Astrocyte of the spinal cord (primary cell): ENCODE measurements at places on chromosomes 11 and 22.

DNA sequence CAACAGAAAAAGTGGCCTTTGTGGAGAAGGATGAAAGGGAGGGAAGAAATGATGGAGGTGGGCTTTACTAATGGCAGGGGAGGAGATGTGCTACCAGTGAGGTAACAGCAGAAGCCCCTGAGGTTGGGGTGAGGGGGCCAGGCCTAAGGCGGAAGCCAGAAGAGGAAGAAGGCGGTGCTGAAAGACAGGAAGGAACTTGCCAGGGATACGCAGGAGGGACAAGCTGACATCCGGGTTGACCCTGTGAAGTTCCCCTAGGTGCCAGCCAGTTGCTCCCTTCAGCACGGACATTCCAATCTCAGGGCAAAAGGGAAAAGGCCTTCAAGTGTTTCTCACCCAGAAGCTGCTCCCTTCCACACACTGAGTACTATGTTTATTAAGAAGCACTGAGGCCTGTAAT lies 2.3 kb upstream of the TIRAP start:
- DNase-seq, result no peak

DNA sequence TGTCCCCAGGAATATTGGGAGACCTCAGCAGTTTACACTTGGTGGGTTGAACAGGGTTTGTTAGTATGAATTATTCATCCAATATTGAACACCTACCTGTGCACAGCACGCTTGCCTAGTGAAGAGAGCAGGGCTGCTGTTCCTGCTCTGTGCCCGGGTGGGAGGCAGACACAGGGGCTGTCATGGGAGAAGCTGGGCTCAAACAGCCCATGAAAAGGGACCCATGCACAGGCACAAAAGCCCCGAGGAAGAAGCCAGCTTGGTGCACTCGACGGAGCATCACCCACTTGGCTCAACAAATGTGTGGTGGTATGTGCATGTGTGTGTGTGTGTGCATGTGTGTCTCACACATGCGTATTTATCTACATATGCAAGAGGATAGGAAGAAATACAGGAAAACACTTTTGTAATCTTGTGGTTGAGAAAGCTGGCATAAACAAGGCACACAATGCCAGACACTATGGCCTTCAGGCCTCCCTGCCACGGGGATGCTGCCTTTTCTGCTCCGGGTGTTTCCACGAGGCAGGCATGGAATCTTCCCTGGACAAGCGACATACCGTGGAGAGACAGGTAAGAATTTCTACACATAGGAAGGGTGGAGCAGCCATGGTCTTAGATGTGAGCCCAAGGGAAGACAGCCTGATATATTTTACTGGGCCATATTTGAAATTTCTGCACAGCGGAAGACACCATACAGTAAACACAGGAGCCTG lies 5.0 kb upstream of the APOBEC3A start:
- no peak for DNase-seq

- no peak for DNase-seq
These were observed 28.7 kb upstream of the BARX2 start for GRCh38 chr11:129346916-129347315.

DNA sequence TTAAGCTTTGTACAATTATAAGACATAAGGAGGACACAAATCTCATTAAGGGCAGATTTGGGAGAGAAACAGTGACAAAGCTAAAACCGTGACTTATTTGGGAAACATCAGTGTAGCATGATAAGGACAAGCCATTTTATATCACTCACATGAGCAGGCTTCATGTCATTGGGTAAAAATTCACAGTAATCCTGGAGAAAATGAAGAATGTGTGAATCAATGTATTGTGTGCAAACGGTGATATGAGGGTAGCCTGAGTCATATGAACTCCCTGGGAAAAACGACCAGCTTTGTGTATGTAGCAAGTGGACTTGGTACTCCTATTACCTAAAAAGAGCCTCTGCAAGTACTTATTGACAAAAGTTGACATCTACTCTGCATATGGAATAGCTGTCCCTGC lies 6.0 kb upstream of the TRIM34 start:
- peak; percentile 64 for DNase-seq

GRCh38 chr11:102111011-102111786 lies 952 bp downstream of the YAP1 start:
- peak; percentile 88 for DNase-seq

DNA sequence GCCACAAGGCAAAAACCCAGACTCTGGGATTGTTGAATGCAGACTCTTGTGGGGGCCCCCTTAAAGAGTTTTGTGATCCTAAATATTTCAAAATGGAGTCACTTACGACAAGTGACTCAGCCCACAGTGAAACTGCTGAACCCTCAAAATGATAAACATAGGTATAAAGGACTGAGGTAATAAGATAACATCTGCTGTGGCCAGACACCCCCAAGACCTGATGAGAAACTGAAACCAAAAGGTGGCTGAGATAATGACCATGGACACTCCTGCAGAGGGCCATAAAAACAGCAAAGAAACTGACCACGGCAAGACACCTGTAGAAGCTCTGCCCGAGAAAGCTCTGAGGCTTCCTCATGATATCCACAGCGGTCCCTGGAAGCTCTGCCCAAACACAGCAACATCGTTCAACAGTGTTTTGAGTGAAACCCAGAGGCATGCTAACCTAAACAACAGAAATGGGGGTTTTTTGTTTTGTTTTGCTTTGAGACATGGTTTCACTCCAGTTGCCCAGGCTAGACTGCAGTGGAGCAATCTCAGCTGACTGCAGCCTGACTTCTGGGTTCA lies 1.6 kb upstream of the PLAAT4 start:
- no peak for DNase-seq

DNA sequence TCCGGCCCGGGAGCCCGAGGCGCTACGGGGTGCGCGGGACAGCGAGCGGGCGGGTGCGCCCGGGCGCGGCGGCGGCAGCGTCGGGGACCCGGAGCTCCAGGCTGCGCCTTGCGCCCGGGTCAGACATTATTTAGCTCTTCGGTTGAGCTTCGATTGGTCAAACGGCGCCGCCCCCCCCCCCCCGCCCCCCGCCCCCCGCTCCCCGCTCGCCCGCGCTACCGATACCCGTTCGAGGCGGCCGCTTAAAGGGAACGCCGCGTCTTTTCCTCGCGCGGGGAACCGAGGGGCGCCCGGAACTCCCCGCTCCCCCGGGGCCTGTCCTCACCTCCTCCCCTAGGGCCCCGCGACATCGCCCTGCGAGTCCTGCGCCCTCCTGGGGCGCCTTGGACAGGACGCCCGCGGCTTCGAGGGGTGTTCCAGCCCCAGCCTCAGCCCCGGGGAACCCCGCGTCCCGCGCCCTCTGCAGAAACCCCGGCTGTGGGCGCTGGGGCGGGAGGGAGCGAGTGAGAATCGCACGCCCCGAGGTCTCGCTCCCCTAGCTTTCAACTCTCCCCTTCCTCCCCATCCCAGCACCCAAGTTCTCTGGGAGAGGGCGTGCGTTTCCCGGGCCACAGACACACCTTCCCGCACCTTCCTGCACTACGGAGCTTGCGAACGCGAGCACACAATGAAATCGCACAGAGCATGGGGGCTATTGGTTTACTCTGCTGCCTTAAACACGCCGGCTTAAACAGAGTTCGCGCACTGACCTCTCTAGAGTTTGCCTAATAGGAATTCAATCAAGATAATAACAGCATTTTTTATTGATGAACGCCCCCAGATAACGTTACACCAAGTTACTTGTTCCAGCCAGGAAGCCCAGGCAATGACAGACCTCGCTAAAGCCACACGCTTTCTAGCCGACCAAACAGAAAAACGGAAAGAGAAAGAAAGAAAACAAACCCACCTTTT lies at the start of gene BDNF:
TSS of gene BDNF (minus strand) at position 105 of the 951 bp plus-strand sequence. CDS start 41,891 bp downstream, outside the sequence.
- DNase-seq, result peak; percentile 59

DNA sequence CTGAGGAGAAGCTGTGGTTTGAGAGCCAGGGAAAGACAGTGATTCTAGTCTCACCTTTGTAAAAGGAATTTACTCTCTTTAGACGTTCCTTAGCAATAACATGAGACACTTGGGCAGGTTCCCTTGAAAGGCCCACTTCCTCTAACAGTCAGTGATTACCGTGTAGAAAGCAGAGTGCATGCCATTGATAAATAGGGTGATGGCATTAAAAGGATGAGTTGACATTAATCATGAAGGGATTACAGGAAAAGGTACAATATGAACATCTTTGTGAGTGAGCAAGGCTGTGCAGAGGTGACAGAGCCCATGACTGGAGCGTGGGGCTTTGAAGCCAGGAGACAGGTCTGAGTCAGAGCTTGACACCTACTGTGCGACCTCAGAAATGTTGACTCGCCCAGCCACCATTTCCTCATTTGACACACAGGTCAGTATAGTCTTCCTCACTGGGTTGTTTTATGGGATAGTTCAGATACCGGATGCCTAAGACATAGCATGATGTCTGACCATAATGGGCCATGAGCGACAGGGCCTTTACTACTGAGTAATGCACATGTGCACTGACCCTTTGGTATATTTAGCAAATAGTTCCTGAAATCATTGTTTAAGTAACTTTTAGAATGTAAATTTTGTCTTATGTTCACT lies 341.7 kb upstream of the MTNR1B start:
- DNase-seq, result peak; percentile 62

DNA sequence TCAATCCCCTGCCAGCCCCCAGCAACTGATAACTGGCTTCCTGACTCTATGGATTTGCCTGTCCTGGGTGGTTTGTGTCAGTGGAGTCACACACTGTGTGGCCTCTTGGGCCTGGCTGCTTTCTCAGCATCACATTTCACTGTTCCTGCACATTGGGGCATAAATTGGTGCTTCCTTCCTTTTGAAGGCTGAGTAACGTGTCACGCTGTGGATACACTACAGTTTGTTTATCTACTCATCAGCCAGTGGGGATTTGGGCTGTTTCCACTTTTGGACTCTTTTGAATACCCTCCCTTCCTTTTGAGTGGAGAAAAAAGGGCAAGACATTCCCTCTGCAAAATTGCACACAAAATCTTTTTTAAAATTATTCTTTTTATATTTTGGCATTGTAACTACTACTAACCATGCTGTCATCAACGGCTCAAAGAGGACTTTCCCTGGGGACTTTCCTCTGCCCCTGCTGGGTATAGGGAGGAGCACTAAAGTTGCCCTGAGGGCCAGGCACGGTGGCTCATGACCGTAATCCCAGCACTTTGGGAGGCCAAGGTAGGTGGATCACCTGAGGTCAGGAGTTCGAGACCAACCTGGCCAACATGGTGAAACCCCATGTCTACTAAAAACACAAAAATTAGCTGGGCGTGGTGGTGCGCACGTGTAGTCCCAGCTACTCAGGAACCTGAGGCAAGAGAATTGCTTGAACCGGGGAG lies 7.8 kb upstream of the CELSR1 start:
- no peak for DNase-seq

DNA sequence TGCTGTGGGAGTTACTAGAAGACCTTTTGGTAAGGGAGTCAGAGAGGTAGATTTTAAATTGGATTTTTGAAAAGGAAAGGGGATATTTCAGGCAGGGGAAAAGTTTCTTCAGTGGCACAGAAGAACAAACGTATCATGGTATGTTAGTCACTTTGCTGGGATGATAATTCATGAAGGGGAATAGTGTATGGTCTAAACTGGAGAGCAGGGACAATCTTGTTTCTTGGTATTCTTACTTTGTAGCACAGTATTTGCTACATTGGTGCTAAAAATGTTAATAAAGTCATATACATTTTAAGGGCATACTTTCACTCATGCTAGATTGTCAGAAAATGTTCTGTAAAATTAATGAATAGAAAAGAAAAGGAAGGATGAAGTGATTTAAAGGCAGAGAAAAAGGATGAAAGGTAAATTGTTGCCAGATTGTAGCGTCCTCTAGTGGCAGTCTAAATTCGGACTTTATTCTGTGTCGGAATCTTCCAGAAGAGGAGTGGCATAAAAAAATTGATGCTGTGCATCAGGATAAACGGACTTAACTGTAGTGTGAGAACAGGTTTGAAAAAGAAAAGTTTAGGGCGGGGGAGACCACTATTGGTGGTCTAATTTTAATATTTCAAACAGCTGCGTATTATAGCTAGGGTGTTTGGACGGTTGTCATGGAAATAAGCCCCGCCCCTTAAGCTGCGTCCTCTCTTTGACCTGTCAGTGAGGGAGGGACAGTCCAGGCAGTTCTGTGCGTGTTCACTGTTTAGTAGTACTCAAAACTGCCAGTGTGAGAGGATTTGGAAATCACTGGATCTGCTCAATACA lies at the start of gene BCO2:
TSS of gene BCO2 (plus strand) at position 724 of the 810 bp plus-strand sequence. CDS start 90 bp downstream, outside the sequence.
- peak; percentile 76 for DNase-seq

DNA sequence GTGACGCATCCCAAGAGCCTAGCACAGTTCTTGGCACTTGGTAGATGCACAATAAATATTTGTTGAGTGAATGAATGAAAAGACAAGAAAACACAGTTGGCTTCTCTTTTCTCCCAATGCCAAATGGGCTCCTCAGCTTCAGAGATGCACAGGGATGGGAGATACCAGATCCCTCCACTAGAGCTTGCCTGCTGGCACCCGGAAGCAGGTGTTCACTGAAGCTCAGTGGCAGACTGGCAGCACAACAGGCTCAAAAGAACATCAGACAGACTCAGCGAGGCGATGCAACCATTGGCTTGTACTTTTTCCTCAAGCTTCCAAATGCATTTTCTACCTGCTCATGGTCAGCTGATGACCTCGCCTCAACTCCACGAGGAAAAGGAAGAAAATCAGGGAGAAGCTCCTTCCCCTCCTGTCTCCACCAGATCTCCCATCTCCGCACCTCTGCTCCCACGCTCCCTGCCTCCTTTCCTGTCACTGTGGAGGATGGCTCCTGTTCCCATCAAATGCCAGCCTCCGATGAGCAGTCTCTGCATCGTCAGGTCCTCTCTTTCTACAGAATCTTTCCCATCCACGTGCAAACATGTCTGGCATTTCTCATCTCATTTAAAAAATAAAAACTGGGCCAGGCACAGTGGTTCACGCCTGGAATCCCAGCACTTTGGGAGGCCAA lies 5.8 kb downstream of the RAPSN start:
- no peak for DNase-seq

- no peak for DNase-seq
These were observed 34.9 kb upstream of the OR10G7 start for GRCh38 chr11:124075841-124076651.

- no peak for DNase-seq
These were observed 2.8 kb upstream of the ACER3 start for GRCh38 chr11:76857781-76858410.

GRCh38 chr22:39122772-39123470 lies 25.9 kb downstream of the APOBEC3H start:
- DNase-seq, result no peak

DNA sequence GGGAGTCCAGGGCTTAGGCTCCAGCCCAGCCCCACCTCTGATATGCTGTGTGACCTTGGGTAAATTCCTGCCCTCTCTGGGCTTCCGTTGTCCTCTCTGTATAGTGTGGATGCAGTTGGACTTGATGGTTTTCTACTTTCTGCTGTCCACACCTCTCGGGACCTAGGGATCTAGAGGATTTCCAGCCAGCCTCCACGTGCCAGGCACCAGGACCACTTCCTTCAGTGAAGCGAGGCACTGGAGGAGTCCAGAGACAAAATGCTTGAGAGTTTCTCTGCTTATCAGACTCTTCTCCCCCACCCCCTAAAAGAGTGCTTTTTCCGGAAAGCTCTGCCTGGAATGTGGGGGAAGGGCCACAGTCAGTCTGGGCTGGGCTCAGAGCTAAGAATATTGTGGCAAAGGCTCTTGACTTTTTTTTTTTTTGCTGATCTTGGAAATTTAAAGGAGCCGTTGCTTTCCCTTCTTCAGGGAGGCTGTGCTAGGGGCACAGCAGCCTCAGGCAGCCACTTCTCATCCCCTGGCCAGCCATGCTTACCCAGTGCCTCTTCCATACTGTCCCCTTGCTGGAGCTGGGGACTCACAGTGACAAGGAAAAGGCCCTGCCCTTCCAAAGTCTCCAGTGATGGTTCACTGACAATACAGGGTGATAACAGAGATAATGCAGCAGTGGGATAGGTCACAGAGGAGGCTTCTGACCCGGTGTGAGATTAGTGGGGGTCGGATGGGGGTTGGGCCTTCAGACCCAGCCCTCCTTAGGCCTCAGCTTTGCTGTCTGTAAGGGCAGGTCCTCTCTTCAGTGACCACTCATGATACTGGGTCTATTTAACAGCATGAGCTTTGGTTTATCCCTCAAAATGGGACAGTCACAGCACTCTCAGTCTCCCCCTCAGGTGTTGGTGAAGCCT lies 2.9 kb upstream of the SERPINH1 start:
- peak; percentile 68 for DNase-seq
